T-helper 2 cell treated with Interferon-gamma antibody and Interleukin-4, amounts not matched to agents 5 μg/mL and 100 μg/mL, for 36 hours (primary cell): ENCODE measurements at places on chromosomes 11 and 22.
A peak's percentile ranks its signal among the peaks of the same experiment; 100 is the strongest.

- H3K36me3 ChIP-seq = no peaks in the 10 kb centered on the region
- H3K27me3 ChIP-seq = peaks cover 45% of the 10 kb centered on the region
- H3K27ac ChIP-seq = no peak overlapping the region
- no peak for DNase-seq
- H3K4me3 ChIP-seq = no peak overlapping the region
- H3K4me1 ChIP-seq = peaks cover 7% of the 10 kb centered on the region
Observed at GRCh38 chr11:64694026-64694755, 28.8 kb downstream of the NRXN2 start.

GRCh38 chr11:8032576-8033304, 45.6 kb downstream of the EIF3F start:
- peaks cover 18% of the 10 kb centered on the region for H3K27me3 ChIP-seq
- H3K27ac ChIP-seq = no peak overlapping the region
- no peaks in the 10 kb centered on the region for H3K36me3 ChIP-seq
- H3K4me3 ChIP-seq = no peak overlapping the region
- peaks cover 1% of the 10 kb centered on the region for H3K4me1 ChIP-seq

GRCh38 chr22:39185601-39186012, 33.1 kb upstream of the CBX7 start:
- H3K4me1 ChIP-seq = no peaks in the 10 kb centered on the region
- no peak overlapping the region for H3K27ac ChIP-seq
- H3K4me3 ChIP-seq = no peak overlapping the region
- H3K36me3 ChIP-seq = no peaks in the 10 kb centered on the region
- DNase-seq = no peak

- peaks cover 29% of the 10 kb centered on the region for H3K36me3 ChIP-seq
- H3K4me3 ChIP-seq = peak overlapping the region; percentile 34
- peak overlapping the region; percentile 74 for H3K27ac ChIP-seq
- no peak for DNase-seq
- peaks cover 23% of the 10 kb centered on the region for H3K4me1 ChIP-seq
- H3K27me3 ChIP-seq = no peaks in the 10 kb centered on the region
Observed at GRCh38 chr11:57735619-57736298, 5.5 kb upstream of the SELENOH start.

DNA sequence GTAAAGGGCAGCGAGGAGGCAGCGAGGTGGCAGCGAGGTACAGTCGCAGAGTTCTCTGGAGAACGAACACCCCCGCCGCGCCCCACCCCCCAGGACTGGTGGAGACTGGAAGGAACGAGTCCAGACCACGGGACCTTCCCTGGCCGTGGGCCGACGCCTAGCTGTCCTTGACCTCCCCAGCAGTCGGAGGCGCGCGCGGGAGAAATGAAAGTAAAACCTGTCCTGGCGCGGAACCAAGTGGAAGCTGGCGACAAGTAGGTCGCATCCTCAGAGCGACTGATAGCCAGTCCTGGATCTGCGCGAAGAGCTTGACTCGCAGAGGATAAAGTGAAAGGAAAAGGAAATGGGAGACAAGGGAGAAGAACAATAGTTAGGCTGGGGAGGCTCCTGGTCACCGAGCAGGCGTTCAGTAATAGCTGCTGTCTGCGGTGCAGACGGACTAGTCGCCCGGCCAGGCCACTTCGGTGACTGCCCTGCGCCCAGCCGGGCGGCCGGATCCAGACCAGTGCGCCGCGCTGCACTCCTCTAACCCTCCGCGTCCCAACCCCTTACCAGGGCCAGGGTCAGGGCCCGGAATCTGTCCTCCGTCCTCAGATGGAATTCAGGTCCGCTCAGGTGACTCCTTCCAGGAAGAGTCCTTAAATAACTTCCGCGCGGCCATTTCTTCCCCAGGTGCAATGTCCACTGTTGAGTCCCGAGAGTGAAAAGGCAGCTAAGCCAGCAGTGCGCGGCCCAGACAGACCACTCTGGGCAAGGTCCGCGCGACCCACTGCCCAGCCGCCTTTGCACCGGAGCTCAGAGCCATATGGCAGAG, 1.9 kb upstream of the ADM start:
- H3K27ac ChIP-seq = peak overlapping the region; percentile 63
- H3K4me3 ChIP-seq = peak overlapping the region; percentile 99
- H3K4me1 ChIP-seq = peaks cover 43% of the 10 kb centered on the region

DNA sequence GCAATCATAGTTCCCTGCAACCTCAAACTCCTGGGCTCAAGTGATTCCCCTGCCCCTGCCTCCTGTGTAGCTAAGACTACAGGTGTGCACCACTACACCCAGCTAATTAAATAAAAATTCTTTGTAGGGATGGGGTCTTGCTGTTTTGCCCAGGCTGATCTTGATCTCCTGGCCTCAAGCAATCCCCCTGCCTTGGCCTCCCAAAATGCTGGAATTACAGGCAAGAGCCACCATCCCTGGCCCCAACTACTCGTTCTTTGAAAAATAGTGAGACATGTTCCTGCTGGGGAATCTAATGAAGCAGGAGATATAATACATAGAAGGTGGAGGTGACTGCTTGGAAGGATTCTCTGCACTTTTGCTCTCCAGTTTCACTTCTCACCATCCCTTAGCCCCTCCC, 40.1 kb upstream of the RFPL3 start:
- no peaks in the 10 kb centered on the region for H3K36me3 ChIP-seq
- no peak for DNase-seq
- H3K27ac ChIP-seq = no peak overlapping the region

- H3K27me3 ChIP-seq = peaks cover 6% of the 10 kb centered on the region
- no peak for DNase-seq
- peaks cover 36% of the 10 kb centered on the region for H3K4me1 ChIP-seq
- H3K4me3 ChIP-seq = no peak overlapping the region
- H3K36me3 ChIP-seq = no peaks in the 10 kb centered on the region
- H3K27ac ChIP-seq = no peak overlapping the region
Observed at GRCh38 chr11:10441091-10441490, 14.0 kb upstream of the AMPD3 start.

DNA sequence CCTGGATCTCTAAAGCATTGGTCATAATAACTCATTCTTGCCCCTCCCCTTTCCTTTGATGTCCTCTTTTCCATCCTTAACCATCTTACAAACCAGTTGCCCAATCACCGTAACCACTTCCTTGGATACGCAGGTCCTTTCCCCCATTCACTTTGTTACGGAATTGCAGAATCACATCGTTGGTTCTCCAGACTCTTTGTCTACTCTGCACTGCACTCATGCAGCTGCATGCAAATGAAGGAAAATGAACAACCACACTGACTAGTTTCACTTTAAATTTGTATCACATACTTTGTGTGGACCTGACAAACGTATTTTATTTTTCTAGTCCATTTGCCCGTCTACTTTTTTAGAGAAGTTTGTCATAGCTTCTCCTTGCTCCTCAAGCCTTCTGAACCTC, 69.9 kb downstream of the SLC5A12 start:
- H3K4me1 ChIP-seq = no peaks in the 10 kb centered on the region
- H3K4me3 ChIP-seq = no peak overlapping the region
- H3K27me3 ChIP-seq = no peaks in the 10 kb centered on the region
- H3K36me3 ChIP-seq = no peaks in the 10 kb centered on the region
- DNase-seq = no peak

DNA sequence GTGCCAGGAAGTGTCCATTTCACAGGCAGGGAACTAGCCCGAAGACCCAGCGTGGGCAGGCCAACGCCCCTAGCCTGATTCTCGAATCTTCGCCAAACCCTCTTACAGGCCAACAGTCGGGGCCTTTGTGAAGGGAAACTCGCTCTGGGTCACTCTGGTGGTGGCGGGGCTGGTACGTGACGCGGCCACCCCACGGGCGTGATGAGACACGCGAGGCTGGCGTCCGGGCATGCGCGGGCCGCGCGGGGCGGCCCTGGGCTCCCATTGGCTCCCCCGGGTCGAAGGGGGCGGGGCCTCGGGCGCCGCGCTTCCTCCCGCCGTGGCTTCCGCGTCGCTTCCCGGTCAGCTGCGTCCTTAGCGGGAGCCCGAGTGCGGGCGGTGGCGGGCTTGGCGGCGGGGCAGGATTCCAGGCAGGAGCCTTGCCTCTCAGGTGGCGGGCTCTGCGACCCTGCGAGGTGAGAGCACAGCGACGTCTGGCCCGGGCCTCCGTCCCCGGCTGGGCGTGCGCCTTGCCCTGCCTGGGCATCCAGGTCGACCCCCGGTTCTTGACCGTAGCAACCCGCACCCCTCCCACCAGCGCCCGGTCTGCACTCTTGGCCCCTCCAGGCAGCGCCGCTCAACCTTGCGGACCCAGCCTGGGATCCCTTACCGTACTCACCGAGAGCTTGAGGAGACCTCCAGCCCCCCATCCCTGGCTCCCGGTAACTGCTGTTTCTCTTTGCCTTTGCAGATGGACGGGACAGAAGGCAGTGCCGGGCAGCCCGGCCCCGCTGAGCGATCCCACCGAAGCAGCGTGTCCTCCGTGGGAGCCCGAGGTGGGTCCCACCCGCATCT, at the start of gene FRMD8:
FRMD8 (plus strand) TSS at position 331 of the 834 bp plus-strand sequence; CDS start at position 731, 400 bp downstream.
- peak within 1 kb of the TSS; percentile 98 for H3K27ac ChIP-seq
- peaks cover 13% of the 10 kb centered on the region for H3K36me3 ChIP-seq
- peak within 1 kb of the TSS; percentile 95 for H3K4me3 ChIP-seq
- peak; percentile 87 for DNase-seq

DNA sequence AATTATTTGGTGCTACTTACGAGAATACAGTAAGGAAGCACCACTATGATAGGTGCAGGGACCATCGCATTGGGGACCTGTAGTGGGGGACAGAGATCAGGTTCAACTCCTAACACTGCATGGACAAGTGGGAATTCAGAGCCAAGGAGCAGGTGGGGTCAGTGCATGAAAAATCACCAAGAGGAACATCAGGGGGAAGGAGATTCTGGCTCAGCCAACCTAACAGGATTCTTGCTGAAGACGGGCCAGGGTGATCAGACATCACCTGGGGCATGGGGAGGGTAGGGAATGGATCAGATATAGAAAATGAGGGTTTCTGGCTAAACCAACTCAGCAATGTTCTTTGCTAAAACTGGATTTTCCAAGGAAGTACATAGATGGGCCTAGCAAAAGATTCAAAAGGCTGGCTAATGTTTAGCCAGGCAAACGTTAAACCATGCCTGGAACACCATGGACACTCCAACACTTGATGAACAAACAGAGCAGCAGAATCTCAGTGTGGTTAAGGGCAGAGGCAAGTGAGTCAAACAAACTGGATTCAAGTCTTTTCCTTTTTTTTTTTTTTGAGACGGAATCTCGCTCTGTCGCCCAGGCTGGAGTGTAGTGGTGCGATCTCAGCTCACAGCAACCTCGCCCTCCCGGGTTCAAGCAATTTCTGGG, 70.0 kb downstream of the MICAL3 start:
- DNase-seq = no peak
- no peak overlapping the region for H3K4me3 ChIP-seq
- no peaks in the 10 kb centered on the region for H3K27me3 ChIP-seq
- H3K4me1 ChIP-seq = peaks cover 2% of the 10 kb centered on the region
- H3K36me3 ChIP-seq = no peaks in the 10 kb centered on the region
- H3K27ac ChIP-seq = no peak overlapping the region

- peaks cover 21% of the 10 kb centered on the region for H3K36me3 ChIP-seq
- no peaks in the 10 kb centered on the region for H3K27me3 ChIP-seq
- DNase-seq = no peak
- peaks cover 6% of the 10 kb centered on the region for H3K4me1 ChIP-seq
- H3K27ac ChIP-seq = no peak overlapping the region
- H3K4me3 ChIP-seq = no peak overlapping the region
Observed at GRCh38 chr11:9182180-9182871, 82.8 kb downstream of the DENND5A start.

- no peak overlapping the region for H3K27ac ChIP-seq
- no peaks in the 10 kb centered on the region for H3K36me3 ChIP-seq
- DNase-seq = no peak
- no peaks in the 10 kb centered on the region for H3K4me1 ChIP-seq
- peaks cover under 1% of the 10 kb centered on the region for H3K27me3 ChIP-seq
Observed at GRCh38 chr11:125335106-125335505, 161.0 kb downstream of the FEZ1 start.

DNA sequence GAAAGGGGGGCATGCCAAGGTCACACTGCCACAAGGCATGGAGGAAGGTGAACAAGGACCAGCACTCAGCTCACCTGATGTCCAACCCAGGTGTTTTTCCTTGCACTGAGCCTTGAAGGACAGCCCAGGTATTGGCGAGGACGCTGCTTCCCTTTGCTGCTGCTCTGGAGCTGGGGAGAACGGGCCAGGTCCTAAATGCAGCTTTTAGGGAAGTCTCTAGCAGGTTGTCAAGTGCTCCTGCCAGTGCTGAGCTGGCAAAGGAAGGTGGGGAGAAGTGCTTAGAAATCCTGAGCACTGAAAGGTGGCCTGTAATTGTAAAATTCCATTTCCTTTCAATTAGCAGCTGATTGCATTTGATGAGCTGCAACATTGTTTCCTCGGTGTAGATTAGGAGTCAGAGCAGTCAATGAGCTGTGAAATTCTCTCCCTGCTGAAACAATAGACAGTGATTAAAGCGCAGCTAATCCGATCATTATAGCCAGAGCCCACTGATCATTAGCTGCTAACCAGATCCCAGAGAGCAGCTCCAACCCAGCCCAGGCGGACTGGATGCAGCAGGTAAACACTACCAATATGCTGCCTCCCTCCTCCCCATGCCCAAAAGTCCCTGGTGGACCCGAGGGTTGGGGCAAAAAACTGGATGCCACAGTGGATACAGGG, 507.6 kb downstream of the INSC start:
- H3K4me3 ChIP-seq = no peak overlapping the region
- no peak for DNase-seq
- H3K27ac ChIP-seq = no peak overlapping the region
- peaks cover 5% of the 10 kb centered on the region for H3K27me3 ChIP-seq

DNA sequence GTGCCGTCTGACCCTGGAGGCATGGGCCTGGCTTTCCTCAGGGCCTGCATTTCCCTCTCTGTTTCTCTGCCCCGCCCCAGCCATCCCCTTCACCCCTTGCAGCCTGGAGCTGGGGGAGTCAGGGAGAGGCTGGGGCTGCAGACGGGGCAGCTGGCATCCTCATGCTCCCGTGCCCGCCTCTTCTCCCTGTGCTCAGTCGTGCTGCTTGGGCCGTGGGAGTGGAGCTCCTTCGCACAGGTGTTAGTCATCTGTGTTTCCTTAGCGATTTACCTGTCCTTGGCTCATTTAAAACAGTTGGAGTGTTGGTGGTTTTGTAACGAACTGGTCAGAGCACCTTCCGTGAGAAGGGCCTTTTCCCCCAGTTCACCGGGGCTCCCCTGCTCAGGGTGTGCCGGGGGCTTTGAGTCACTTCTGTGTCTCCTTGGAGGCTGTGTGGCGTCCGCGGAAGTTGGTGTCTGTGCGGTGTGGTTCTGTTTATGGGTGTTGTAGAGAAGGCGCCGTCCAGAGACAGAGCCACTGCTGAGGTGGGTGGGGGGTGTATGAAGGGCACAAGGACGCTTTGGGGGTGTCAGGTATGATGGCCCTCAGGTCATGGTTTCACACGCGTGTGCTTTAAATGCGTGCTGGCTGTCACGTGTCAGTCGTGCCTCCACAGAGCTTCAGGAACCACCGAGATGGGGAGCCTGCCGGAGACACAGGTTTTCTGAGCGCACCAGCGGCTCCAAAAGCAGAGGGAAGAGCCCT, 19.5 kb downstream of the BRSK2 start:
- H3K27me3 ChIP-seq = no peaks in the 10 kb centered on the region
- H3K27ac ChIP-seq = no peak overlapping the region

- no peak for DNase-seq
- peaks cover 4% of the 10 kb centered on the region for H3K4me1 ChIP-seq
- H3K36me3 ChIP-seq = peaks cover 45% of the 10 kb centered on the region
Observed at GRCh38 chr11:65997286-65997685, 4.7 kb downstream of the EIF1AD start.
